NCI-H2029 (cell line): ENCODE measurements at places on chromosomes 7 and 10.

- no peak for DNase-seq
Observed at GRCh38 chr10:126902157-126902556, 3.1 kb upstream of the DOCK1 start.

GRCh38 chr7:70614237-70615045, 517.5 kb upstream of the GALNT17 start:
- peak; percentile 49 for DNase-seq

DNA sequence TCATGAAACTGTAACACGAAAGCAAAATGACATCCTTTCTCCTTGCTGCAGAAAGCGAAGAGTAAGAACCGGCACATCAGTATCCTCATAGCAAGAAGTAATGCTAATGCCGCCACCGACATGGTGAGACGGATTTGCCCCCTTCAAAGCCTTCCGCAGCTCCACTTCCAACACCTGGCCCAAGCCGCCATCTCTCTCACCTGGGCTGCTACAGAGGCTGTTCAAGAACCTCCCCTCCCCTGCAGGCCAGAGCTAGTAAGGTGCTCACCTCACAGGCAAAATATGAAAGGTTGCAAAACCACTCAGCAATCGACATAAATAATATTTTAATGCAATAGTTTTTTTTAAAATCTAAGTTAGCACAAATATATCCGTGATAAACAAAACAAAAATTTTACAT, 123.9 kb upstream of the FRMD4A start:
- DNase-seq = no peak

GRCh38 chr10:119222537-119222936, 15.2 kb downstream of the GRK5 start:
- DNase-seq = no peak

DNA sequence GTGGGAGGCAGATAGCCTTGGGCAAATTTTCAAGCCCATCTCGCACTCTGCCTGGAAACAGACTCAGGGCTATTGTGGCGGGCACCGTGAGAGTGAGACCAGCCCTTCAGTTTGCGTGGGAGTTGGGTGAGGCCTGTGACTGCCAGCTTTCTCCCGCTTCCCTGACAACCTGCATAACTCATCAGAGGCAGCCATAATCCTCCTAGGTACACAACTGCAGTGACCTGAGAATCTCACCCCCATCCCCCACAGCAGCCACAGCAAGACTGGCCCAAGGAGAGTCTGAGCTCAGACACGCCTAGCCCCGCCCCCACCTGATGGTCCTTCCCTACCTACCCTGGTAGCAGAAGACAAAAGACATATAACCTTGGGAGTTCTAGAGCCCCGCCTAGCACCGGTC, 275.4 kb downstream of the GRID1 start:
- DNase-seq = no peak

DNA sequence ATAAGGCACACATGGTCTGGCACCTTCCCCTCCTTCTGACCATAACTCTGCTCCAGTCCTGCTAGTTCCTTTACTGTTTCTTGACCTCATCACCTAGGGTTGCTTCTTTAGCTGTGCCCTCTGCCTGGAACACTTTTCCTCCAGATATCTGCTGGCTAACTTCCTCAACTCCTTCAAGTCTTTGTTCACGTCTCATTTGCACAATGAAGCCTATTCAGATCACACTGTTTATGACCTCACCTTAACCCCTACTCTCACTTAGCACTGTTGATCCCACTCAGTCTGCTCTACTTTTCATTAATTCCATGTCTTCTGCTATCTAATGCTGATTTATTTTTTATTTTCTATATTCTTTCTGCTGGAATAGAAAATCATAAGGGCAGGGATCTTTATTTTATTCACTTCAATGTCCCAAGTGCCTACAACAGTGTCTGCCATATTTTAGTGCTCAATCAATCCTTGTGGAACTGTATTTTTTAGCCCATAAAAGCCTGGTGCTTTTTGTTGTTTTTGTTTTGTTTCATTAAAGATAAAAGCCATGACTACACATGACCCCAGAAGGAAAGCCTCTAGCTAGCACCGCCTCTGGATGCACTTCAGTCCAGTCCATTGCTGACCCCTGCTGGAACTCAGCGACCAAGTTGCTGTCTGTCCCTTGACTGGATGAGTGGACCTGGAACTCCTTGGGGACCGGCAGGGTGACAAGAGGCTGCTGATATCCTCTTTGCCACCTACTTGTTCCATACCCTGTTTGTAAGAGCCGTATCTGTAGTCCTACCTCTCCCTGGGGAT, 12.3 kb downstream of the KLF14 start:
- no peak for DNase-seq

GRCh38 chr7:19561121-19561805, 147.6 kb downstream of the POLR1F start:
- DNase-seq = no peak

GRCh38 chr10:29646960-29647461, 12.2 kb upstream of the SVIL start:
- DNase-seq = no peak

- no peak for DNase-seq
Observed at GRCh38 chr7:68994841-68995240, 603.4 kb upstream of the AUTS2 start.

GRCh38 chr7:129559564-129559963, 52.0 kb upstream of the NRF1 start:
- no peak for DNase-seq

GRCh38 chr10:3265088-3265487, 92.5 kb upstream of the PITRM1 start:
- no peak for DNase-seq

DNA sequence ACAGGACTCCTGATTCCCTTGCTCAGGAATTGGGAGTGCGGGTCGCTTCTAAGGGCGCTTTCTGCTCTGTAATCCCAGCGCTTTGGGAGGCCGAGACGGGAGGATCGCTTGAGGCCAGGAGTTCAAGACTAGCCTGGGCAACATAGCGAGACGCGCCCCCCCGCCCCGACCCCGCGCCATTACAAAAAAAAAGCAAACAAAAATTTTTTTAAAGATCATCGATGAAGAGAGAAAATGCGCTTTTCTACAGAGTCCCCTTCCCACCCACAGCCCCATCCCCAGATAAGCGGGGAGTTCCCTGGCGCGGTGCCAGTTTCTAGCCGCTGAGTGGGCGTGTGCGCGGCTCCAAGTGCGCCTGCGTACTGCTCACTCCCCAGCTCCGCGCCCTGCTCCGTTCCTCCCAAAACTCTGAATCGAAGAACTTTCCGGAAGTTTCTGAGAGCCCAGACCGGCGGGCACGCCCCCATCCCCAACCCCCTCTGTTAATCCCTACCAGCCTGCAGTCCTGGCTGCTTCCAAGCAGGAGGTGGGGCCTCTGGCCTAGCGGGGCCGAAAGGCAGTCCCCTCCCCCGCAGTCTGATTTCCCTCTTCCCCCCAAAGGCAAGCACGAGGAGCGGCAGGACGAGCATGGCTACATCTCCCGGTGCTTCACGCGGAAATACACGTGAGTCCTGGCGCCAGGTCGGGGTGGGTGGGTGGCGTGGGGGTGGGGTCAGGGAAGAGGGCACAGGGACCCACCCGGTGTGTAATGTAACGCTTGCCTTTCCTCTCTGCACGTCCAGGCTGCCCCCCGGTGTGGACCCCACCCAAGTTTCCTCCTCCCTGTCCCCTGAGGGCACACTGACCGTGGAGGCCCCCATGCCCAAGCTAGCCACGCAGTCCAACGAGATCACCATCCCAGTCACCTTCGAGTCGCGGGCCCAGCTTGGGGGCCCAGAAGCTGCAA, 1.0 kb downstream of the HSPB1 start:
- DNase-seq = peak; percentile 19

- DNase-seq = no peak
Observed at GRCh38 chr7:45447296-45447695, 126.9 kb upstream of the ADCY1 start.

DNA sequence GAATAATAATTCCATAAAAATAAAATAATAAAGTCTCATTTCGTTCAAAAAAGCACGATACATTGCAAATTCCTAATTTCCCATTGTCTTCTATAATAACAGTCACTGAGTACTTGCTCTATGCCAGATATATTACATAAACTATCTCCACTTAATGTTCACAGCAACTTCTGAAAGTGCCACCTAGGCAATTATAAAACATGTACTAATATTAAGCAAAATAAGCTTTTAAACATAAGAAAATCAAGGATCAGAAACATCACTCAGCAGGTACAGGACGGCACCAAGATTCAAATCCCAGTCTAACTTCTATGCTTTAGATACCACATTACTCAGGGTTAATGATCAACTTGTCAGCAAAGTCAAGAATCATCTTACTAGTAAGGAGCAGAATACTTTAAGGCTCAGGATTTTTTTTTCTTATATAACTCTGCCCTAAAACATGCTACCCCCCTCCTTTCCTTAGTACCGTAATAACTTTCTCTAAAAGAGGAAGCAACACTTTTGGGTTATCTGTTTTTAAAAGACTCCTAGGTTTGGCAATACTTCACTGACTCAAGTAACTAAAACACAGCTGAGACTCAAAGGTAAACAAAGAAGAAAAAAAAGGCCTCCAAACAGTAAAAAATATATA, 51.3 kb downstream of the USP6NL start:
- no peak for DNase-seq

GRCh38 chr10:119278126-119278709, 70.8 kb downstream of the GRK5 start:
- no peak for DNase-seq

DNA sequence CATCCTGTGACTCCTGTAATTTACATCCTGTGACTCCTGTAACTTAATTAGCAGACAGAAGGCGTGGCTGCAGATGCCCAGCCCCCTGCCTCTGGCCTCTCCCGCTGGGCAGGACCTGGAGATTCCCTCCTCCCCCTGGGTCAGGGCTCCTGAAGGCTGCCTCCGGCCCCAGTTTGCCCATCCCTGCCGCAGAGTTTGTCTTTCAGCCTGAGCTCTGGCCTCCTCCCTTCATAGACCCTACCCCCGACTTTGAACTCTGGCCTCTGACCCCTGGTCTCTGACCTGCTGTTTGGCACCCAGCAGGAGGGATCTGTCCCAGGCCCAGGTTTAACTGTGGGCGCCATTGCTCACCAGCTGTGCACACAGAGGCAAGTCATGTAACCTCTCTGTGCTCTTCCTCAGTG, 45.6 kb downstream of the ELFN1 start:
- DNase-seq = no peak

DNA sequence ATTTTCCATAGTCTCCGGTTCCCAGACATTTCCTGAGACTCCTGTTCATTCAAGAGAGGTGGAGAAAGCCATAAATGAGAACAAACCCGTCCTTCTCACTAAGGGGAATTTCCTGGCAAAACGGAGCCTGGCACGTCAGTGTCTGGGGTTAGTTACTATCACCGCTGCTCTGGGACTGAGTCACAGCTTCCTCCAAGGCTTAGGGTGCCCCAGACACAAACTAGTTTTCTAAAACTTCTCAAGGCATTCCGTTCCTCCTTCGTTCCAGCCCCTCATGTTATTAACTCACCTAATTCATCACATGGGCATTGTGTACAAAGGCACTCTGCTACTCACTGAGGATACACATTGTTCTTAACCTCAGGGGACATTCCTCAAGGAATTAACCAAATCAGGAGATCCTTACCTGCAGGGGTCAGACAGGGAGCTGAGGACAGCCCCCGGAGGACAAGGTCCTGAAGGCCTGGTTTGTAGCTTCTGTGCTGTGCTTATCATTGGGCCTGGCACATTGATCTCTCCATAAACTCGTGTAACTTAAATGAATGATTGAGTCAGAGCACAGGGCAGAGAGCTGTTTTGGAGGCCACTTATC, 103.0 kb upstream of the KLF6 start:
- no peak for DNase-seq

DNA sequence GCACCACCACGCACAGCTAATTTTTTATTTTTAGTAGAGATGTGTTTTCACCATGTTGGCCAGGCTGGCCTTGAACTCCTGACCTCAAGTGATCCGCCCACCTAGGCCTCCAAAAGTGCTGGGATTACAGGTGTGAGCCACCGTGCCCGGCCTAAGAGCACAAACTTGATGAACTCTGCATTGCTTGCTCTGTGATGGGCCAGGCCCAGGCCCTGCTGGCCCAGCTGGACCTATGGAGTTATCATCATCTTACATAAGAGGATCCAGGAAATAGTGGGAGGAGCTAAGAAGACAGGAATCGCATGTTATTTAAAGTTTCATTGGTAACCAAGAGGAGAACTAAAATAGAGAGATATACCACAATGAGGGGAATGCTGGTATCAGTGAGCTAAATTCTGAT, 86.9 kb downstream of the DAGLB start:
- DNase-seq = no peak

- no peak for DNase-seq
Observed at GRCh38 chr10:132637477-132638129, 100.0 kb downstream of the INPP5A start.

GRCh38 chr10:11019724-11020547, 2.3 kb downstream of the CELF2 start:
- no peak for DNase-seq
